ENCODE measurements at places on chromosomes 12 and 14.

DNA sequence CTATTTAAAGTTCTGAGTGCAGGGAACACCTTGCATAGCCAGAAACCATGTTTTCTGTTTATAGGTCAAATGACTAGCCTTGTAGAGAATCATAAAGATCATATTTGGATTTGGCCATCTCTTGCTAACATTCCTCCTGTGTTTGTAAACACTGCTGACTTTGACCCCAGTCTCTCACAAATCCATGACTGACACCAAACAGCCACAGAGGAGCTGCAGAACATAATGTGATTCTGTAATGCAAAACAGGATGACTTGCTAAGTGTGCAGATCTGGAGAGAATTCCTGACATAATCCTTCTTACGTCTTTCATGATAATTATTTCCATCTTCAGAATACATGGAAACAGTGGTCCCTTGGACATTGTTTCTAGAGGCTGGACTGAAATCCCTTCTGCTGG lies 211.8 kb downstream of the BMP4 start:
- no peak for DNase-seq

GRCh38 chr12:51907083-51907855 lies at the start of gene ACVRL1:
Gene ACVRL1, plus strand, starts transcription at chr12:51907504. Its CDS starts 4,971 bp downstream, at chr12:51912475.
- no peak for DNase-seq

DNA sequence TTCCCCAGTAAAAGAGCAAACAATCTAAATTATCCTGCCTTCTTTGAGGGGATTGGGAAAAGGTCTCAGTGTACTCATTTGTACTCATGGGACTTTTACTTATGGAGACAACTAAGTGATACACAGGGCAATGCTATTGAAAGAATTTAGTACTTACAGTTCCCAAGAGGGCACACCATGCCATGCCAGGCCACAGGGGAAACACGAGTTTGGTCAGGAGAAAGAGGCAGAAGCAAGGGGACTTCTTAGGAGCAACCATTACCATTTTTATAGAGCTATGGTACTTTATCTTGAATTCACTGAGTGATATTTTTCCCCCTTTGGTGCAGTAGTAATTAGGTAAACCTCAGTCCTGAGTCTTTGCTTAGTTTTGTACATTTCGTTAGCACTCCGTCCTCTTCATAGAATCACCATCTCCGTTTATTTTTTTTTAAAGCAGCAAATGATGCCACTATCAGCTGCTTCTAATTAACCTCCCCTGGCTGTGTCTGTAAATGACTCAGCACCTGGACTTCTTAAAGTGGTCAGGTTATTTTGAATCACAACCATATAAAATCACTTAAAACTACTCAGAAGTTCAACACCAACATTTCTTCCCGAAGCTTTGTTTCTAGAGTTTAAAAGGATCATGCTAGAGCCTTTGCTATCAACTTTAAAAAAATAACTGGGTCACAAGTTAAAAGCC lies 5.9 kb upstream of the WASHC3 start:
- DNase-seq = no peak

- DNase-seq = no peak
These were observed 5.4 kb downstream of the NOS1 start for GRCh38 chr12:117356048-117356447.

DNA sequence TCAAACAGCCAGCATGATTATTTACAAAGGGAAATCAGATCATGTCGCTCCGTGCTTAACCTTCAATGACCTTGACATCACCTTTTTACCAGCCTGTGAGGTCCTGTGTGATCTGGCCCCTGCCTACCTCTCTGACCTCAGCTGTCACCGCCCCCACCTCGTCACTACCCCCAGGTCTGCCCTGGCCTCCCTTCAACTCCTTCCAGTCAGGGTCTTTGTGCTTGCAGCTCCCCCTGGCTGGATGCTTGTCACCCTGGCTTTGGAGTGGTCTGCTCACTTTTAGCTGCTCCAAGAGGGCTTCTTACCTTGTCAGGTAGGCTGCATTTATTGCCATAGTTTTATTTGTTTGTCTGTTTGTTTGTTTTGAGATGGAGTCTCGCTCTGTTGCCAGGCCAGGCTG lies 8.2 kb upstream of the MAX start:
- DNase-seq = no peak

DNA sequence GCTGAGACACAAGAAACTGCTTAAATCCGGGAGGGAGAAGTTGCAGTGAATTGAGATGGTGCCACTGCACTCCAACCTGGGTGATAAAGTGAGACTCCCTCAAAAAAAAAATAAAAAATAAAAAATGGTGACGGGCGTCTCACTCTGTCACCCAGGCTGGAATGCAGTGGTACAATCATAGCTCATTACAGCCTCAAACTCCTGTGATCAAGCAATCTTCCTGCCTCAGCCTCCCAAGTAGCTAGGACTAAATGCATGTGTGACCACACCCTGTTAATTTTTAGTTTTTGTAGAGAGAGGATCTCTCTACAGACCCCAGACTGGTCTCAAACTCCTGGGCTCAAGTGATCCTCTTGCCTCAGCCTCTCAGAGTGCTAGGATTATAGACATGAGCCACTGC lies 9.1 kb downstream of the SNX6 start:
- no peak for DNase-seq

- no peak for DNase-seq
These were observed 28.4 kb downstream of the RTL1 start for GRCh38 chr14:100875126-100875525.

GRCh38 chr12:18810537-18811253 lies 72.8 kb downstream of the CAPZA3 start:
- no peak for DNase-seq

- DNase-seq = no peak
These were observed 18.5 kb upstream of the DHRS7 start for GRCh38 chr14:60183741-60184140.

DNA sequence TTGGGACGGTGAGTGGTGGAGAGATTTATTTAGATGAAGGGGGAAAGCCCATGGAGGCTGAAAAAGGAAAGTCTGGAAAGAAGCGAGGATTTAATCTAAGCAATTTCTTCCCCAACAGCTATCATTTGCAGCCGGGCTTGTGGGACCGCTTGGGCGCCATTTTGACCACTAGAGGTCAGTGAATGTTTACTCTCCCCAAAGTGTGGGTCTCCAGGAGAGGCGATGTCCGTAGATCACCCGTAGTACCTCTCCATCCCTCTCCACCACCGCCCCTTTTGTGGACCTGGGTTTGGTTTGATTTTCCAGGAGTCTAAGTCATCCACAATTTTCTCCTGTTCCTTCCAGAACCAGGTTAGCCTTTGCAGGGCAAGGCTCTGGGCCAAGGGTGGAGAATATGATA lies 91.2 kb upstream of the PARP11 start:
- DNase-seq = no peak

- no peak for DNase-seq
These were observed 29.2 kb upstream of the DCN start for GRCh38 chr12:91211866-91212265.

GRCh38 chr14:99672506-99673304 lies 11.4 kb upstream of the CYP46A1 start:
- DNase-seq = no peak

DNA sequence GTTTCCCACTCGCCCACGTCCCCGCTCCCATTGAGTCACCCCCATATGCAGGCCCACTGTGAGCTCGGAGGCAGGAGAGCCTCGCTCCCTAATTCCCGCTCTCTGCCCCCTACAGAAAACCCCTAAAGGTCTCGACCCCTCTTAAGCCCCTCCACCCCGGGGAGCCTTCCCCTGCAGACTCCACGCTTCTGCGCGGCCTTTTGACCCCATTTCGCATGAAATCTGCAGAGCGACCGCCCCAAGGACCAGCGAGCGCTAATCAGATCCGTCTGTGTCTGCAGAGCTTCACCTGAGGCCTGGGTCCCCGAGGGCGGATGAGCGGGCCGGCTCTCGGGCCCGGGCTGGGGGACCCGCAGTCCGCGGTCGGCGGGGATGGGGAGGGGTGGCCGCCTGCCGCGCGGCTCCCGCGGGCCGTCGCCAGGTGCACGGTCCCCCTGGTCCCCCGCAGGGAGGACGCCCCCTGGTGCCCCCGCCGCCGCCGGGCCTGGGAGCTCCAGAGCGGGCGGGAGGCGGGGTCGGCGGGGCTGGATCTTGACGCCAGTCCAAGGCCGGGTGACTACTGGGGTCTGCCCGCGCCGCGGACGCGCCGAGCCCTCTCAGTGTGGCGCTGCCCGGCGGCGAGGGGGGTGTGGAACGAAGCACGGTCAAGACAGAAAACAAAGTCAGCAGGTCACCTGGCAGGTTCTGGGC lies 10.1 kb downstream of the BMP4 start:
- DNase-seq = no peak

DNA sequence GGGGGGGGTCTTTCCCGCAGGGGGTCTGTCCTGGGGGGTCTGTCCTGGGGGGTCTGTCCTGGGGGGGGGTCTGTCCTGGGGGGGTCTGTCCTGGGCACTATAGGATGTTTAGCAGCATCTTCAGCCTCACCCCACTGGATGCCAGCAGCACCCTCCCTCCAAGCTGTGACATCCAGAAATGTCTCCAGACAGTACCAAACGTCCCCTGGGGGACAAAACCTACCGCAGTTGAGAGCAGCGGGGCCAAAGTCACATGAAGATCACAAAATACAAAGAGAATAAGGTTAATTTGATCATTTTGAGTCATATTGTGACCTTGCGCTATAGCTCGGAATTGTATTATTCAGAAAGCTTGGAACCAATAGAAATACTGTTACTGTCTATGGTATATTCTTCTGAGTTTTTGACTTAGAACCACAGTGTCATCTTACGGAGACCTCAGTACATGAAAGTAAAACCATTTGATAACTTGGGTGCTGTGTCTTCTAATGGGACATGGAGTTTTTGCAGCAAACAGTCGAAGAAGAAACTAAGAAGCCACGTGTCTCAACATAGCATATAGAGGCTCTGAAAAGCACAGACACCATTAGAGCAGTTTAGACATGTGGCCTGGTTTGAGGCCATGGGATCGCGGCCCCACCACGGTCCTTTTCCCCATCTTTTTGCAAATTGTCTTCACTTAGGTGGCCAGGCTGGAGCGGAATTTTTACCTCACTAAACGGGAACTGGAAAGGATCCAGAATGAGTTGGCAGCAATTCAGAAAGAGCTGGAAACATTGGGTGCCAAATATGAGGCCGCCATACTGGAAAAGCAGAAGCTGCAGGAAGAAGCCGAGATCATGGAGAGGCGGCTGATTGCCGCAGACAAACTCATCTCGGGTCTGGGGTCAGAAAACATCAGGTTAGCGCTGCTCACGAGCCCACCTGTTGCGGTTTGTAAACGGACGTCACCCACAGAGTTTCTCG lies 59.9 kb downstream of the CCDC92 start:
- no peak for DNase-seq

DNA sequence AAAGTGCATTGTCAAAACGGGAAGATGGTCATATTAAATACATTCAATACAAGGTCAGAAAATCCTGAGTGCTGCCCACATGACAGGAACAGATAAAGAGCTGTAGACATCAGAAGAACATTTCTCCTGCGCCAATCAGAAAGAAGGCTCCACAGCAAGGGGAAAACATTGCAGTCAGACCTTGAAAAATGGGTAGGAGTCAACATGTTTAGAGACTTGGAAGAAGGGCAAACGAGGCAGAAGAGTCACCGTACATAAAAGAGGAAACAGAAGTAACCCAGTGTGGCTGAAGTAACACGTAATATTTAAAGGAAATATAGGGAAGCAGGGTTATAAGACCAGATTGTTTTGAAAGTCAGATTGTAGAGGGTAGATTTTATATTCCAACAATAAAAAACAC lies 11.9 kb downstream of the SPPL3 start:
- no peak for DNase-seq

- no peak for DNase-seq
These were observed 30.8 kb downstream of the COA8 start for GRCh38 chr14:103593577-103593976.

GRCh38 chr12:103386451-103386850 lies 109.3 kb downstream of the C12orf42 start:
- DNase-seq = no peak

- DNase-seq = no peak
These were observed 343 bp upstream of the NOVA1 start for GRCh38 chr14:26598081-26598671.

- no peak for DNase-seq
These were observed 742.2 kb downstream of the SLC16A7 start for GRCh38 chr12:60337839-60338549.

GRCh38 chr12:101671157-101671791 lies 26.2 kb upstream of the CHPT1 start:
- no peak for DNase-seq

DNA sequence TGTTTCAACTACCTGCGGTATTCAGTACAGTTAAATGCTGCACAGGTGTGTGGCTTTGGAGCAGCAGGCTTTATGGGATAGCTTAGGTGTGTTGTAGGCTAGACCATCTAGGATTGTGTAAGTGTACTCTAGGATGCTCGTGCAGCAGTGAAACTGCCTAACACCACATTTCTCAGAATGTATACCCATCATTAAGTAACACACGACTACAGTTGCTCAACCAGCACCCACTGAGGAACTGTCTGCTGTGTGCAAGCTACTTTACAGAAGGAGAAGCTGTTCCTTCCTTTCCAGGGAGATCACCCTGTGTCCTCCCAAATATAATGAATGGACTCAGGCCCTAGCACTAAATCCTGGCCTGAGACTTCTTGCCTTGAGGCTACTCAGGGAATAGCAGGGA lies 94.8 kb downstream of the SLC24A4 start:
- DNase-seq = no peak

- DNase-seq = no peak
These were observed 1765.0 kb upstream of the FLRT2 start for GRCh38 chr14:83764656-83765599.

GRCh38 chr12:40032433-40033241 lies 73.2 kb downstream of the SLC2A13 start:
- no peak for DNase-seq

DNA sequence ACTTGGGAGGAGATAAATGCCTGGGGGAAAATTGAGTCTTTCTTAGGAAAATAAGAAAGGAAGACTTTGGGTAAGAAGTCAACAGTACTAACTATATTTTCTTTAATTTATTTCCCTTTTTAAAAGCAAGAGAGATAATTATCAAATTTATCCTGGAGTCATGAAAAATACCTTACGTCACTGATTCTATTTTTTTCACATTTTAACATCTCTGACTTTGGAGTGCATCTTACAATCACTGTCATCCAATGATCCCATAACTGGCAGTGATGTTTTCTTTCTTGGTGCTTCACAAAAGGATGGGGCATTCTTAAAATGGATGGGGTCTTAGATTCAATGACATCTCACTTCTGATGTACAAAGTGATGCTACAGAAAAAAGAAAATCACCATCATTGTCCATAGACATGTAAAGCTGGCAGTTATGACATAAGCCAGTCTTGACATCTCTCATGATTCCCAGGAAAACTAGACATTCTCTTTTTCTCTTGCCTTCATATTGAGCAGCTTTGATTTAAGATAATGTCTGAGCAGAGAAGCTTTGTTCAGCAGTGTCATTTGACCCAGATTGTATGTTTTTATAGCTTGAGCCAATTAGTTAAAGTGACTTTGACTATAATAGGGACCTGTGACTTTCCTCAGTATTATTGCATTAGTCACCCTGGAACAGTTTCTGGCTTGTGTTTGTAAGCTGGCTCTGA lies 236.2 kb downstream of the EGLN3 start:
- DNase-seq = no peak

GRCh38 chr12:4743046-4743445 lies 22.8 kb downstream of the GALNT8 start:
- no peak for DNase-seq

GRCh38 chr12:65962036-65962430 lies 137.8 kb downstream of the HMGA2 start:
- DNase-seq = no peak
